ENCODE measurements at places on chromosomes 2 and 18.

DNA sequence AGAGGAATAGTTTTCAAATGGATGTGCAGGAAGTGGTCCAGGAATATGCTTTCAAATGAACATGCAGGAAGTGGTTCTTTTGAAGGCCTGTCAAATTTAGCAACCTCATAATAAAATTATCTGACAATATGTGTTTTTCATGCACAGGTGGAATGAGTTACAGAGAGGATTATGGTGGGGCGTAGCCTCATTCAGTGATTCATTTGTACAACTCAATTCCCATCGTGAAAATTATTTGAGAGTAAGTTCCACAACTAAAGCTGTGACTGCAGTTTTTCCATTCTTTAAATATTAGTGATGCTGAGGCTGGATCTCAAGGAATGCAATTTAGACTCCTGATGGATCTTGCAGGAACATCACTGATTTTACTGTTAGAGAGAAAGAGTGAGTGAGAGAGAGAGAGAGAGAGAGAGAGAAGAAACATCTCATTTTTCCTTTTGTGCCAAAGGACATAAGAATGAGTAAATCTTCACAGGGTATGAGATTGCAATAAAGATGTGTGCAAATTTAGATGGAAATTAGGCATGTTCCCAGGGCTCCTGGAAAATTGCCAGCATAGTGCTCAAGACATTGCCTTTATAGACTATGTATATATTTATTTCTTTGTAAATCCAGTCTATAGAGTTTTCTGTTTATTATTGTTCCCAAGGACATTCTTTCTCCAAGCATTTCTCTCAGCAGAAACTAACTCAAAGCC, 394.9 kb upstream of the ZEB2 start:
- DNase-seq = peak; percentile 33

- no peak for DNase-seq
Observed at GRCh38 chr2:47512581-47513083, 109.7 kb downstream of the MSH2 start.

GRCh38 chr2:218781691-218782527, at the start of gene CYP27A1:
TSS of gene CYP27A1 (plus strand) at chr2:218782147. CDS start at chr2:218782183, 36 bp downstream.
- no peak for DNase-seq

DNA sequence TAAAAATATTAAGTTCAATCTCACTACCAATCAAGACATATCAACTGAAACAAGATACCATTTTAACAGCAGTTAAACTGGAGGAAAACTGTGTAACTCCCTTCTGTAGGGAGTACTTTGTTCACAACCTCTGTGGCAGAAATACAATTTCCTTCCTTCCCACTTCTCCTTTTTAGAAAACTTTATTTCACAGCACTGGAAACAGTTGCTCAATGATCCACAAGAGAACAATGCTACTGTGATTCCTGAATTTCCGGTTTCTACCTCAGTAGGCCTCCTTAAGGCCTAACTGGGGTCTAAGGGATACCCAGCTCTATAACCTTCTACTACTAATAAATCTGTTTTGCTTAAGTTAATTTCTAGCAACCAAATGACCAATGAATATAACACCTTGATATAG, 14.1 kb downstream of the TLK1 start:
- no peak for DNase-seq

DNA sequence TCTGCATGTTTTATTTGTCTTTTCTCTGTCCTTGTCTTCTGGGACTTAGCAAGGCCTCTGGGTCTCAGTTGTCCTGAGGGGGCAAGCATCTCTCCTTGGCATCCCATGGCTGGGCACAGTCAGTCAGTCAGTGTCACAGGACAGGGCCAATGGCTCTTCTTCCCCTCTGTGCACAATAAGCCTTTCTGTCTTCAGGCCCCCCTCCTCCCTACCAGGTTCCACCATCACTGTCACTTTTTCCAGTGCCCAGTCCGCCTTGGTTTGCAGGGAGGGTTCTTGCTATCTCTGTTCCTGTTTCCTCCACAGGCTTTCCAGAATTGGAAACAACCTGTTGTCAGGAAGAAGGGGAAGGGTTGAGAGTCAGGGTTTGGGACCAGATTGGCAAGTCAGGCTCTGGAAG, 1.7 kb upstream of the VAMP5 start:
- no peak for DNase-seq

- no peak for DNase-seq
Observed at GRCh38 chr2:16654833-16655444, 10.7 kb downstream of the CYRIA start.

DNA sequence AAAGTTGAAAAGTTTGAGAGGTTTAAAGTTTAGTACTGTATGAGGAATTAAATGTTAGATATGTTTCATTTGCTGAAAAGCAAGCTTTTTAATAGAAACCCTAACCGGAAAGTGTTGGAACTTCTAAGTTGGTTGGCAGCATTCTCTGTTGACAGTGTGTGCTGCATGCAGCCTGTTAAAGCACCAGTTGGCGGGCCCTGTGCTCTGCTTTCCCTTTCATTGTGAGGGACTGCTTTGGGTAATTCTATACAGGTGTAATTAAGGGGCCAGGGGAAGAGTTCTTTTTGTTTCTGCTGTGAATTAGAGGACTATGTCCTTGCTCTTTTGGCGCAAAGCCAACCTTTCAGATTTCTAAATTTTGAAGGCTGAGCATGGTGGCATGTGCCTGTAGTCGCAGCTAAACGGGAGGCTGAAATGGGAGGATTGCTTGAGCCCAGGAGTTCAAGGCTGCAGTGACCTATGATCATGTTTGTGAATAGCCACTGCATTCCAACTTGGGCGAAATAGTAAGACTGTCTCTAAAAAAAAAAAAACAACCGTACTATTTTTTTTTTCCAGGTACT, 20.1 kb downstream of the PLEKHB2 start:
- DNase-seq = no peak

GRCh38 chr2:64780041-64780440, 126.3 kb upstream of the SERTAD2 start:
- peak; percentile 40 for DNase-seq

- DNase-seq = no peak
Observed at GRCh38 chr18:49345931-49346696, 114.3 kb downstream of the DYM start.

- no peak for DNase-seq
Observed at GRCh38 chr2:70188460-70188859, 2.4 kb downstream of the C2orf42 start.

- DNase-seq = peak; percentile 87
Observed at GRCh38 chr18:28794459-28795245, 617.7 kb upstream of the CDH2 start.

GRCh38 chr2:128562471-128563347, 244.0 kb upstream of the HS6ST1 start:
- DNase-seq = peak; percentile 69

GRCh38 chr2:191678437-191679100, 633 bp downstream of the NABP1 start:
- no peak for DNase-seq

- DNase-seq = no peak
Observed at GRCh38 chr2:60478660-60479059, 74.8 kb downstream of the BCL11A start.

GRCh38 chr2:166179201-166179600, 51.4 kb upstream of the SCN1A start:
- no peak for DNase-seq

- no peak for DNase-seq
Observed at GRCh38 chr2:199113111-199113510, 344.6 kb downstream of the SATB2 start.

GRCh38 chr2:134660626-134661402, 58.0 kb downstream of the TMEM163 start:
- no peak for DNase-seq

GRCh38 chr2:164479460-164479859, 141.8 kb downstream of the GRB14 start:
- peak; percentile 28 for DNase-seq

- DNase-seq = no peak
Observed at GRCh38 chr2:45585267-45585861, 25.7 kb downstream of the SRBD1 start.

DNA sequence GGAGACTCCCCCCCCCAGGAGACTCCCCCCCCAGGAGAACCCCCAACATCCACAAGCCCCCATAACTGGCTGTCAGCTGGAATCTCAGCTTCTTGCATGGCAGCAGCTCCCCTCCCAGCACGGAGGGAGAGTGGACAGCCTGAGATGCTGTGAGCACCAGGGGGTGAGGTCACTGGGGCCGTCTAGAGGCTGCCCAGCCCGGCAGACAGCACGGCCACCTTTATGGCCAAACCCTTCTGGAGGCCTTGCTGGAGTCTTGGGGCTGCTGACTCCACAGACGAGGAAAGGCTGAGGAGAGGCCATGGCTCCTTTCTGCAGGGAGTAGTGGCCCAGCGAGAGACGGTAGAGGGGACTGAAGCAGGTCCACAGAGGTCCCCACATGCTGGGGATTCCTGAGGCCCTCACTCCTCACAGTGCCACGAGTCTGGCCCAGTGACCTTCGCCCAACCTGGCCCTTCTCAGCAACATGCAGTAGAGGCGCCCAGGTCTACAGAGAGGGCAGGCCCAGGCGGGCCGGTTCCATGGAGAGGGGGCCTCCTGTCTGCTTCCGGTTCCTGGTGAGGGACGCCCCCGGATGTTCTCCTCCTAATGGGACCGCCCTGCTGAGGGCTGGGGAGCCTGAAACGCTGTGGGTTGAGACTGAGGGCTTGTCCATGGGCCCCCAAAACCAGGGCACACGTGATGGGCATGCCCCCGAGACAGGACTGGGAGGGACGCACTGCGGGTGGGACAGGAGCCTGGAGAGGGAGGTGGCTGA, 122.6 kb upstream of the CTDP1 start:
- DNase-seq = no peak

DNA sequence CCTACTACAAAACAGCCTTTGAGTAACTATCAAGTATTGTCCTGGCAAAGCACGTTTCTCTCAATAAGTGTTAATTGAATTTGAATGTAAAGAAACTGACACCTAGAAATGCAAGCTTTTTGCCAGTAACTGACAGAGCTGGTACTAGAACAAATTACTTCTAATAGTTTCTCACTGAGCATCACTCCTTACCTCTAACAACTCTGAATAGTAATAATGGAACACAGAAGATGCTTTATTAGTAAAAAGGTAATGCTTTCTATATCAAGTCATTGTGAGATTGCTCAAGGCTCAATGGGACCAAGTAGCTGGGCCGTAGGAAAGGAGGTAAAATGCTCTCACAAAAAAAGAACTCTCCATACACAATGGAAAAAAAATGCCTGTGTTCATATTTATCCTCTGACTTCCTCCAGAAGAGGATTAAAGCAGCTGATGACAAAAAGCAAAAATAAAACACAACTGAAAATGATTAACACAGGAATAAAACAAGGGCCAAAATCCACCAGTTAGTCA, 11.8 kb downstream of the RASGRP3 start:
- DNase-seq = no peak

- DNase-seq = no peak
Observed at GRCh38 chr2:30883184-30883583, 75.9 kb upstream of the CAPN13 start.

- peak; percentile 76 for DNase-seq
Observed at GRCh38 chr2:54348646-54349045, 92.6 kb upstream of the TSPYL6 start.

DNA sequence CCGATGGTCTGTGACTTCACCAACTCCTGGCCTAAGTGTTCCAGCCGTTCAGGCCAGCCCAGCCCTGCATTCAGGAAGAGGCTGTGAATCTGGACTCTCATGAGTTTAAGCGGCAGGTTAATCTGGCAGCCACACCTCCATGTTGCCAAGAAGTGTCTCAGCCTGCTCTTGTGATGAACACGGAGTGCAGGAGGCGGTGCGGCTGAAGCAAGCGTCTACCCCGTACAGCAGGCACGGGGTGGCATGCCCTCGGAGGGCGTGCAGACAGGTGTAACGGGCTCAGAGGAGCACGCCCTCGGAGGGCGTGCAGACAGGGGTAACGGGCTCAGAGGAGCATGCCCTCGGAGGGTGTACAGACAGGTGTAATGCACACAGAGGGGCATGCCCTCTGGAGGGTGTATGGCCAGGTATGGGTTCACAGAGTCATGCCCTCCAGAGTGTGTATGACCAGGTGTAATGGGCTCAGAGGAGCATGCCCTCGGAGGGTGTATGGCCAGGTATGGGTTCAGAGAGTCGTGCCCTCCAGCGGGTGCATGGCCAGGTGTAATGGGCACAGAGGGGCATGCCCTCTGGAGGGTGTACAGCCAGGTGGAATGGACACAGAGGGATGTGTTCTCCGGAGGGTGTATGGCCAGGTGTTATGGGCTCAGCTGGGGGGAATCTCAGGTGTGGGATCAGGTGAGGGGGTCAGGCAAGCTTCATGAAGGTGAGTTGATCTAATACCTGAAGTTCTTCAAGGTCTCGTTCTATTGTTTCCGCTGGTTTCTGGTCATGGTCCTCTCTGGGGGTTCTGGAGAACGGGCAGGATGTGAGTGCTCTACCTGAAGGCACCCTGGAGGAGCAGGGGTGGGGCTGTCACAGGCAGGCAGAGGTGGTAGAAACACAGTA, 22.6 kb downstream of the CROCC2 start:
- no peak for DNase-seq

- DNase-seq = no peak
Observed at GRCh38 chr18:13302457-13303225, 84.1 kb downstream of the LDLRAD4 start.

- no peak for DNase-seq
Observed at GRCh38 chr2:212832211-212833195, 293.9 kb upstream of the ERBB4 start.

DNA sequence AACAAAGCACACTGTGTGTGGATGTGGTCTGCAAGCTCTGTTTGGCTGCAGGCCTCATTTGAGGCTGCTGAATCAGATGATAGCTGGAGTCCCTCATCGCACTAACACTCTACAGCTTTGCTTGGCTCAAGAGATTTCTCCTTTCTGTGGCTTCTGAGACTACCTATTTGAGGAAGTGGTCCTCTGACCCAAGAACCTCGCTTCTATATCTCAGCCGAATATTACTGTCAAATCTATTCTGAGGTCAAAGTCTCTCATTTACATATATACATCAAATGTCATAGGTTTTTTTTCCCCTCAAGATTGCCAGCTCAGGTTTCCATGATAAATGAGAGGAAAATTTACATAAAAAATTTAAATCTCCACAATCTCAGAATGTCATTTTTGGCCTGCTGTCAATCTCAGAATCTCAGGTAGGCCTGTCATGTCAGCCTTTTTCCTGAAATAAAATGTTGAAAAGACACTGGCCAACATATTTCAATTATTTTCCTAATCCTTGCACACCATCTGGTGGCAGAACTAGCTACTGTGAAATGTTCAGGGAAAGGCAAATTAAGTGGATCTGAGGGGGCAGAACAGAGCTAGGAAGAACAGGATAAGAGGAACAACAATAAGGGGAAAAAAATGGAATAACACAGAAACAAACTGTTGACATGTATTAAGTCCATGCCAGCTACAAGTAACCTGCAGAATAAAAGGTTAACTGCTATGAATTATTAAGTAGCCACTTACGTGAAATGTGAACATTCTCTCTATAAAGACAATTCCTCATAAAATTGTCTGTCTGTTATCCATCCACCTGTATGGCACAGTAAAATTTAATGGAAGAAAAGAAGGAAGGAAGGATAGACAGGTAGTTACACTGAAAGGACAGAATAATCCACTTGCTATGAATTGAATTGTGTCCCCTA, 39.3 kb downstream of the AP1S3 start:
- DNase-seq = peak; percentile 72

DNA sequence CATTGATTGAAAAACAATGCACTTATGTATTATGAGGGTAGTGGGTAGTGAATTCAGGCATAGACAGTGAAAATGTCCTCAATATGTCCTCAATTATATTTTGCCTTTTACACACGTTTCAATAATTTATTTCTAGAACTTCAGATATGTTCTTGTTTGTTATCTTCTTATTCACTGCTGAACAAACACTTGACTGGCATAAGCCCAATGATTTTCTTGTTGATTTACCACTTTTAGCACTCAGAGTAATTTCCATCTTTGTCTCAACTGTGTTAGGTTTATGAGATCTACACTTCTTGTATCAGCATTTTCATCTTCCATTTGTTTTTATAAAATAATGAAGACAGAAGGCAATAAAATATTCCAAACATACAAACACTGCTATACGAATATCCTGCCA, 61.8 kb upstream of the DCC start:
- DNase-seq = no peak

- DNase-seq = no peak
Observed at GRCh38 chr2:128441341-128442052, 122.8 kb upstream of the HS6ST1 start.
